ENCODE measurements at places on chromosomes 12 and 14. TPM values are rescaled to one million over a fixed set of nuclear protein-coding genes. Genes with fewer than 3 reads are reported as not detected.

DNA sequence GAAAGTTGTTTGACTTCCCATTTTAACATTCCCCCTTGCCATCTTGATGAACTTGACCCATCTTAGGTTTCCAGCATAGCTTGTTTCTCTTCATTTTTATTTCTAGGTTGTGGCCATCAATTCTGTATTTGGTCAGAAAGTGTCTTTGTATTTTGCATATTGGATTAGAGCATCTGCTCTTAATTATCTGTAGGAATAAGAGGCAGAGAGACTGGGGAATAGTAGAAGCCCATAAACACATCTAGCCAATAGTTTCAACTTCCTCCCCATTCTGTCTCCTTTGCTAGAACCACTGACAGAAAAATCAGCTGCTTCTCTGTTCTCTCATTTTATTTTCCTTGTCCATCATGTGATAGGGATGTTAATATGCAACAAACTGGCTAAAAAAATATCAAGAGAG is 8.2 kb downstream of the SOCS2 start:
- no peak overlapping the region for H3K27ac ChIP-seq
- H3K4me3 ChIP-seq, result no peak overlapping the region
- no peaks in the 10 kb centered on the region for H3K4me1 ChIP-seq

GRCh38 chr12:53967421-53967925 is 5.5 kb upstream of the HOXC11 start:
- no peaks in the 10 kb centered on the region for H3K36me3 ChIP-seq
- DNase-seq, result no peak
- no peak overlapping the region for H3K27ac ChIP-seq
- peaks cover 4% of the 10 kb centered on the region for H3K27me3 ChIP-seq
- H3K4me3 ChIP-seq, result no peak overlapping the region
- H3K4me1 ChIP-seq, result no peaks in the 10 kb centered on the region

GRCh38 chr14:88325883-88326282 is 2.8 kb upstream of the KCNK10 start:
- no peak overlapping the region for H3K4me3 ChIP-seq
- no peaks in the 10 kb centered on the region for H3K36me3 ChIP-seq
- no peaks in the 10 kb centered on the region for H3K4me1 ChIP-seq

GRCh38 chr12:45774508-45775162 is 45.1 kb downstream of the ARID2 start:
- no peaks in the 10 kb centered on the region for H3K4me1 ChIP-seq
- no peaks in the 10 kb centered on the region for H3K27me3 ChIP-seq
- no peak for DNase-seq
- H3K36me3 ChIP-seq, result no peaks in the 10 kb centered on the region

OTUB2 gene
- 6.6 TPM for total RNA-seq

LBHD2 gene
- not detected for total RNA-seq

JAG2 gene
- 85.9 TPM for total RNA-seq

FRMD6 gene
- total RNA-seq, result 11.4 TPM

RNF212B gene
- total RNA-seq, result not detected

DNA sequence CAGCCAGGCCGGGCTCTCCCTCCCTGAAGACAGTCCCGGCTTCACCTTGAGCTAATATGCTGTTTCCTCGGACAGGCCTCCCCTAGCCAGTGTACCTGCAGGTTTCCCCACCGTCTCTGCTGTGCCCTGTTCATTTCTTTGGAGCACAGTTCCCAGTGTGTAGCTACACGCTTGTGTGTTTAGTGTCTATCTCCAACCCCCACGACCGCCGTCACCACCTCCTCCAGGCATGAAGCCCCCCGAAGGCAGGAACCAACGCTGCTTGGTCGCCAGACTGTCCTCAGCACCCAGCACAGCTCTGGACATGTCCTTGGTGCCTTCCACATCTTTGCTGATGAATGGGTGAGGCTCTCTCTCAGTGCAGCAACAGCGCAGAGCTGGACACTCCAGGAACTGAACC is 26.2 kb upstream of the PLEKHG6 start:
- H3K27ac ChIP-seq, result no peak overlapping the region
- no peak for DNase-seq
- no peak overlapping the region for H3K4me3 ChIP-seq
- no peaks in the 10 kb centered on the region for H3K36me3 ChIP-seq

COA8 gene
- total RNA-seq, result 29.4 TPM

DNA sequence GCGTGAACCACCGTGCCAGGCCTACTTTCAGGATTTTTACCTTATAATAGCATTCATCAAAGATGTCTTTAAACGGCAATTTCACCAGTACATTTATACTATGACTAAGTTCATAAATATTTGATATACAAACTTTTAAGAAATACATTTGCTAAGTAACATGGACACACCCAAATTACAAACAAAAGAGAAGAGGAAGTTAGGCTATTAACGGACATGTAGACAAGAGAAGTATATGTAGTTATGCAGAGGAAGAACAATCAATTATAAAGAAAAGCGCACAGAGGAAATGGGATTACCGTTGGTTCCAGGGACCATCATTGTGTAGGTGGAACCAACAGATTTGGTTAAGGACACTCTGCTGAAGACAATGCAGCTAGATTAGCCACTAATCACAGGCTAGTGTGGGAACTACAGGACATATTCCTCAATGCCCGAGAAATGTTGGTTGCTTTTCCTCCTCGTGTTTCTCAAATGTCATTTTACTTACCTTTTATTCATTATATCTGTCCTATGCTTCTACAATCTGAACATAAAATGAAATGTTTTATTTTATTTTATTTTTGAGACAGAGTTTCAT is 24.0 kb upstream of the PKP2 start:
- no peak overlapping the region for H3K4me3 ChIP-seq
- peaks cover 16% of the 10 kb centered on the region for H3K4me1 ChIP-seq
- no peaks in the 10 kb centered on the region for H3K36me3 ChIP-seq
- DNase-seq, result no peak

DNA sequence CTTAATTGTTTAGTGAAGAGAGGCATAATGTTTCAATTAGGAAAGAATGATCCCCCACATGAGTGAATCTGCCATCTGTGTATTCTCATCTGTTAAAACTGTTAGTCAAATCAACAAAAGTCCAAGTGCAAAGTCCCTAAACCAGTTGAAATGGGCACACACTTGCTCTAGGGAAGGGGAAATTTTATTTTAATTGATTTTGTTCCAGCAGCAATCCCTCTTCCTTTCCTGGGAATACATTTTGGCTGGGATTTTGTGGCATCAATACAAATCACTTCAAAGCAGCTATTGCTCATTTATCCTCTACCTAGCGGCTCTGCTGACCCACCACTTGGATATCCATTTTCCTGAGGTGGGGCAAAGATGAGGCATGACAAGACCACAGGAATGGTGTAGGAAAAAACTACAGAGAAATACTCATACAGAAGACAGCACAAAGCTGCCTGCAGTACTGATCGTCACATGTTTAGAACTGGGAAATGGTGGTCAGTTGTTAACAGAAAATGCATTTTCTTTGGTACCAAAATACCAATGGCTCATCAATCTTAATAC is 9.8 kb upstream of the SSTR1 start:
- no peaks in the 10 kb centered on the region for H3K36me3 ChIP-seq
- H3K4me1 ChIP-seq, result no peaks in the 10 kb centered on the region
- no peak overlapping the region for H3K4me3 ChIP-seq
- no peaks in the 10 kb centered on the region for H3K27me3 ChIP-seq

ADAMTS20 gene
- total RNA-seq, result not detected

DNA sequence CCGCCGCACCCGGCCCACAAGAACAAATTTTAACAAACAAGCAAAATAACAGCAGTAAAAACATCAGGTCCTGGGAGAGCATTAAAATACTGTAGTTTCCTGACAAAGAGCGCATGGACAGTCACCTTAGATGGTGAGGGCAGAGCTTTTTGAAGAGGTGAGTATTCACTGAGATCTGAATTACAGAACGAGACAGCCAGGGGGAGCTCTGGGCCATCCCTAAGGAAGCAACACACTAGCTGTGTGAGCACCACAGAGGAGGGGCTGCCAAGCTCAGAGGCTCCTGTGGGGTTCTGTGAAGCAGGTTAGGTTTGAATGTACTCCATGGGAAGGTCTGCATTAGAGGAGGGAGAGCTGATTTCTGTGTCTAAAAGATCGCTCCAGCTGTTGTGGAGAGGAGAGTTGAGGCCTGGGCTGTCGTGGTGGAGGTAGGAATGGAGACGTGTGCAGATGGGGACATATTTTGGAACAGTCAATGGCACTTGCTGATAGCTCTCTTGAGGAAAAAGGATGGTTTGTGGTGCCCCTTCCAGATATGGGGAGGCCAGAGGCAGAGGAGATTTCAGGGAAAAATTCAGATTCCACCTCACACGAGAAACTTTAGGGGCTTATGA is 72.9 kb downstream of the TRAFD1 start:
- no peaks in the 10 kb centered on the region for H3K27me3 ChIP-seq
- peak; percentile 41 for DNase-seq
- peaks cover 3% of the 10 kb centered on the region for H3K36me3 ChIP-seq
- no peaks in the 10 kb centered on the region for H3K4me1 ChIP-seq

DNA sequence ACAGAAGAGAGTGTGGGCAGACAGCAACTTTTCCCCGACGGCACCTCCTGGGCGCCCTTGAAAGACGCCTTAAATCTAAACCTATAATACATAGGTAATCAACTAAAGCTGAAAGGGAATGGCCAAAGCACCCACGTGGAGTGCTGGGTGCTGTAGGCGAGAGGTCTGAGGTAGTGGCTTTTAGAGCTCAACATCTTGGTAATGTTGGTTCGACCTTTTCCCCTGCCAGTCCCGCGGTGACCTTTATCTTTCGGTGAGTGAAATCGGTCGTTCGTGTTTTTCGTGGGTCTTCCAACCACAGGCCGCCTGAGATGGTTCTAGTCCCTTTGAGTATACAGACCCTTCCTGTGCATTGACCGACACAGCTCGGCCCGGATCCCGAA is 9.1 kb downstream of the OR6S1 start:
- no peaks in the 10 kb centered on the region for H3K4me1 ChIP-seq
- H3K27me3 ChIP-seq, result no peaks in the 10 kb centered on the region
- peak overlapping the region; percentile 30 for H3K4me3 ChIP-seq
- no peak for DNase-seq
- H3K36me3 ChIP-seq, result no peaks in the 10 kb centered on the region
- peak overlapping the region; percentile 30 for H3K27ac ChIP-seq

GRCh38 chr14:100708425-100709288 is 18.0 kb upstream of the DLK1 start:
- peaks cover 16% of the 10 kb centered on the region for H3K4me1 ChIP-seq
- no peaks in the 10 kb centered on the region for H3K36me3 ChIP-seq

GRCh38 chr12:108850854-108851573 is 6.4 kb downstream of the SSH1 start:
- no peak overlapping the region for H3K4me3 ChIP-seq
- H3K27ac ChIP-seq, result peak overlapping the region; percentile 92
- peaks cover 56% of the 10 kb centered on the region for H3K36me3 ChIP-seq
- H3K4me1 ChIP-seq, result peaks cover 82% of the 10 kb centered on the region
- H3K27me3 ChIP-seq, result no peaks in the 10 kb centered on the region
- DNase-seq, result no peak

DNA sequence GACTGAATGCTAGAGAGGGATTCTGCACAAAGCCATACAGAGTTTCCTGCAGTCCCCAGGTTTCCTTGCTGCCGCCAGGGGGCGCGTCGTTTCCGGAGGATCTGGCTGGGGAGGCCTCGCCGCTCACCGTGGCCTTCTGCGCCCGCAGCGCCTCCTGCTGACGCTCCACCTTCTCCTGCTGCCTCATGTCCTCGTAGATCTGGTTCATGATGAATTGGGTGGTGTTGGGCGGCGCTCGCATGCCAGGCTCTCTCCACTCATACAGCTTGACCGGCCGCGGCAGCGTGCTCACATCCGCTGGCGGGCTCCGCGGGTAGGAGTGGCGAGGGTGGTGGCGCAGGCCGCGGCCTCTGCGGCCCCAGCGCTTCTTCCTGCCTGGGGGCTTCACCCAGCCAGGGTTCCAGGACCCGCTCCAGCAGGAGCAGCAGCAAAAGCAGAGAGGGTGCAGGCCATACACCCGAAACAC is 987 bp downstream of the CCER1 start:
- DNase-seq, result no peak
- H3K27me3 ChIP-seq, result no peaks in the 10 kb centered on the region
- H3K4me1 ChIP-seq, result no peaks in the 10 kb centered on the region
- H3K27ac ChIP-seq, result no peak overlapping the region
- H3K36me3 ChIP-seq, result no peaks in the 10 kb centered on the region

- DNase-seq, result no peak
- H3K36me3 ChIP-seq, result peaks cover 2% of the 10 kb centered on the region
- peaks cover 20% of the 10 kb centered on the region for H3K4me1 ChIP-seq
- no peaks in the 10 kb centered on the region for H3K27me3 ChIP-seq
These were observed 573 bp downstream of the ARL6IP4 start for GRCh38 chr12:122981036-122981471.

DNA sequence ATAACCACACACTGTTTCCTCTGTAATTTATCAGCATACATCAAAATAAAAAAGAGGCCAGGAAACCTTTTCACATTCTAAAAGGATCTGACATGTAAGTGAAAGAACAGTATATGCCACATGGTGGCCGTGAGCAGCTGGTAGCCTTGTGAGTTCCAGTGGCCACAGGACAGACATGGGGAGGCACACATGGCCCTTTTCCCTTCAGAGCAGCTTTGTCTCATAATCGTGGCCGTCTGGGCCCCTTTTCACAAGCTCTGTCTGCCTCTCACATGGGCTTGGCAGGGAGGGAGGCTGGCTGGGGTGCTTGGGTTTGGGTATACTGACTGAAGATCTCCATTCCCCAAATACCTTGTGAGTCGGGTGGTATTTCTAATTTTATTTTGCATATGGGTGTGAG is 1.5 kb upstream of the ZDHHC22 start:
- DNase-seq, result no peak
- H3K4me3 ChIP-seq, result no peak overlapping the region
- H3K27me3 ChIP-seq, result peaks cover 13% of the 10 kb centered on the region

PIWIL1 gene
- total RNA-seq, result not detected

GRCh38 chr12:98509063-98509462 is 6.3 kb upstream of the TMPO start:
- H3K27ac ChIP-seq, result no peak overlapping the region
- no peak for DNase-seq
- no peaks in the 10 kb centered on the region for H3K27me3 ChIP-seq
- no peaks in the 10 kb centered on the region for H3K36me3 ChIP-seq

DNA sequence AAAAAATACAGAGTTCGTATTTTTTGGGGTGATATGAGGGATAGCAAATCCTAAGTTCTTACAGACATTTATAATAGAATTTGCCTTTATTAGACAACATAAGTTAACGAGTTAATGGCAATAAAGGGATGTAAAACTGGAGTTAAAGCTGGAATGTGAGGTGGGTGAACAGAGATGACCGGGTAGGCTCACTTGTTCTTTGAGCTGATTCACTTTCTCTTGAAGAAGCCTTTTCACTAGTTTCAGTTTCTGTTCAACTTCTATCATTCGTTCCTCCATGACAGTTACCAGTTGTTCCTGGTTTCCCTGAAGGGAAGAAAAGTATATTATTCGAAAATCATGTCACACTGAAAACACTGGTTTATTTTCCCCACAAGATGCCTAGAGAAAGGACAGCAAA is 57.7 kb upstream of the SAV1 start:
- H3K27ac ChIP-seq, result no peak overlapping the region
- H3K4me3 ChIP-seq, result no peak overlapping the region
- H3K27me3 ChIP-seq, result no peaks in the 10 kb centered on the region
- H3K36me3 ChIP-seq, result peaks cover 21% of the 10 kb centered on the region
- no peak for DNase-seq

GRCh38 chr12:111822886-111823285 is 19.1 kb upstream of the MAPKAPK5 start:
- H3K4me1 ChIP-seq, result no peaks in the 10 kb centered on the region
- H3K27ac ChIP-seq, result no peak overlapping the region
- DNase-seq, result no peak
- no peak overlapping the region for H3K4me3 ChIP-seq

Measured in HCT116 (cell line).